ENCODE measurements at places on chromosomes 3 and 15. TPM values are rescaled to one million over a fixed set of nuclear protein-coding genes. Genes with fewer than 3 reads are reported as not detected.
A peak's percentile ranks its signal among the peaks of the same experiment; 100 is the strongest.

DNA sequence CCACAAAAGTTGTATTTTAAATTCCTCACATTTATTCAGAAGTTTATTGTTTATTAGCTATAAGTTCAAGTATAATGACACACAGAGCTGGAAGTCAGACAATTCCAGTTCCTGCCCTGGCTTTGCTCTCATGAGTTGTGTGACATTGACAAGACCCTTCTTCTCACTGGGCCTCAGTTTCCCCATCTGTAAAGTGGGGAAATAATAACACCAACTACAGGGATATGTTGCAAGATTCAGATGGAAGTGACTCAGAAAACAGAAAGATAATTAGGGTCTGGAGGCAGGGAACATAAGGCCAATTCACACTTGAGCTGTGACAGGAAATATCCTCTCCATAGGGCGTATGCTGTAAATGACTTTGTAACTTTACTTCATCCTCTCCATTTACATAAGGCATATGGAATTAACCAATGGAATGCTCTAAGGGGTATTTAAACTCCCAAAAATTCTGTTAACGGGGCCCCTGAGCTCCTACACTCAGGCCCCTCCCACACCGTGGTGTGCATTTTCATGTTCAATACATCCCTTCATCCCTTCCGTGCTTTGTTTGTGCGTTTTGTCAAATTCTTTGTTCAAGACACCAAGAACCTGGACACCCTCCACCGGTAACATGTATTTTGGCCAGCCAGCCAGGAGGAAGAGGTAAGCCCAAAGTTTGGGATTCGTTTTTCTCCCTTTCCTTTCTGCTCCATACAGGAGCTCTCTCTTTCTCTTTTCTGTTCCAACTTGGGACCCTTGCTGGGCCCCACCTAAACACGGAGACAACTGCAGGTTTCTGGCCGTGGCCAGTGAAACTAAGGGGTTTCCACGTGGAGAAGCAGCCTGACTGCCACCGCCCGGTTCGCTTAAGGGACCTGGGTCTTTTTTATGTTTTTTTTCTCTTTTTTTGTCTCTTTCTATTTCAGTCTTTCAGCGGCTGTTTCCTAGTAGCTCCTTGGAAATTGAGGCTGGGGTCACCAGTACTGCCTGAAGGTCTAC is 16.9 kb downstream of the CYP11A1 start:
- no peaks in the 10 kb centered on the region for H3K36me3 ChIP-seq
- DNase-seq, result no peak
- H3K27ac ChIP-seq, result no peak overlapping the region
- no peaks in the 10 kb centered on the region for H3K27me3 ChIP-seq
- no peak overlapping the region for H3K4me3 ChIP-seq
- no peaks in the 10 kb centered on the region for H3K4me1 ChIP-seq

DNA sequence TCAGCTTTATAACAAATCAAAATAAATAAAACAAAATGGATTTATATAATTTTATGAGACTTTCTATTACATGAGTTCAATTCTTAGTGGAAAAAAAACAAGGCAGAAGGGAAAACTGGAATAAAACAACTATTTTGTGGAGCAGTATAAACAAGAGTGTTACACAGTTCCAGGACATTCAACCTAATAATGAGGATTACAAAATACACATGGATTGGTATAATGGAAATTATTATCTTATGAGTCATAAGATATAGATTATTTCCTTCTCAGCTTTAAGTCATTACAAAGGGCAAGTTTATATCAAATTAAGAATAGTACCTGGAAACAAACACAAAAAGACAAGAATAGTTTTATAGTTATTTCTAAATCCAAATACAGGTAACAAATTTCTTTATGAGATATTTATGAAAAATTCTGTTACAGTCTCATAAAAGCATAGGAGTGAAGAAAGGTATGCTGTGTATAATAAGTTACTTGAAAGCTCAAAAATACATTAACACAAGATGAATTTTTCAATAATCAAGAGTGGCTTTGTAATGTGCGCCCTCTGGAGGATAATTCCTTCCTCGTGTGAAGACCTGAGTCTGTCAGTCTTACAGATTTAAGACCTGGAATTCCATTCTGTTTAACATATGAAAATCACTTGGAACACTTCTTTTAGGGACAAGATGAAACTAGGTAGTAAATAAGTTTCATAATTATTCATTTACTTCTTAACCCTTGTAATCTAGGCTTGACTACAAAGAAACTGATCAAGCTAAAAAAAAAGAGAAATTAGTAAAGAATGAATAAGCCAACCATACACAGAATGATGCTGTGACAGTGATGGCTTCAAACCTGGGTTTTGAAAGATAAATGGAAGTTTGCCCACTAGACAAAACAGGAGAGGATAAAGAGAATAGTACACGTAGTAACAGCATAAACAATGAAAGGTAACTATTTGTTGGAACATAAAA is 9.5 kb downstream of the COPS2 start:
- DNase-seq, result peak; percentile 66
- H3K4me3 ChIP-seq, result no peak overlapping the region
- H3K4me1 ChIP-seq, result no peaks in the 10 kb centered on the region
- H3K36me3 ChIP-seq, result peaks cover 42% of the 10 kb centered on the region

- no peaks in the 10 kb centered on the region for H3K4me1 ChIP-seq
- no peaks in the 10 kb centered on the region for H3K36me3 ChIP-seq
- no peak for DNase-seq
- no peak overlapping the region for H3K27ac ChIP-seq
- H3K4me3 ChIP-seq, result no peak overlapping the region
- no peaks in the 10 kb centered on the region for H3K27me3 ChIP-seq
Observed at GRCh38 chr3:193214445-193214844, 26.6 kb upstream of the PLAAT1 start.

Gene SCN11A
- 0.08 TPM for total RNA-seq

DNA sequence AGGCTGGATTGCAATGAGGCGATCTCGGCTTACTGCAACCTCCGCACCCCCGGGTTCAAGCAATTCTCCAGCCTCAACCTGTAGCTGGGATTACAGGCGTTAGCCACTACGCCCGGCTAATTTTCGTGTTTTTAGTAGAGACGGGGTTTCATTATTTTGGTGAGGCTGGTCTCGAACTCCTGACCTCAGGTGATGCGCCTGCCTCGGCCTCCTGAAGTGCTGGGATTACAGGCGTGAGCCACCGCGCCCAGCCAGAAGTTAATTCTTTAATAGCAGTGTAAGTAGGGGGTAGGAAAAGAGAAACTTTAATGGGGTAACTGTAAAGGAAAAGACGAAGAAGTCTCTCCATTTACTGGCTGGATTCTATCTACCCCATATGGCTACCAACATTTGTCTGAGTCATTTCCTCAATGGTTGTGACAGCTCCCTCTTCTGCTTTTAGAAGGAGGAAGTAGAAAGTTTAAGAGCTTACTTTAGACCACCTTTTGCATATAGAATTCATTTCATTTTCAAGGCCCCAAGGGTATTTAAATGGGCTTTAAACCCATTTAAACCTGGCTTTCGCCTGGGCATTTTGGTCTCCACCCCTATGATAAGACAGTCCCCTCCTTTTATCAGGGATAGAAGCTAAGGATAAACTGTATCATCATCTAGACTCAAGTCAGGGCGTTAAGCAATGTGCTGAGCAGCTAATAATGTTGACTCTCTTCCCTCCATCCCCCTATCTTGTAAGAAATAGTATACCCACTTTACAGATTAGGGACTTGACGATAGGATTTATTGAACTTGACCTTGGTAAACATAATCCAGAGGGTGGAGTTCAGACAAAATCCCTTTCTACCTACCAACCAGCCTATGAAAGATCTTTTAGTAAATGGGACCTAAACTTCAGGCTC is 1.1 kb upstream of the CDV3 start:
- H3K4me1 ChIP-seq, result peaks cover 32% of the 10 kb centered on the region
- peak overlapping the region; percentile 79 for H3K4me3 ChIP-seq
- H3K27me3 ChIP-seq, result no peaks in the 10 kb centered on the region
- peak; percentile 64 for DNase-seq
